Right cardiac atrium (tissue), 5 donors: ENCODE measurements at places on chromosomes 3 and 15.

DNA sequence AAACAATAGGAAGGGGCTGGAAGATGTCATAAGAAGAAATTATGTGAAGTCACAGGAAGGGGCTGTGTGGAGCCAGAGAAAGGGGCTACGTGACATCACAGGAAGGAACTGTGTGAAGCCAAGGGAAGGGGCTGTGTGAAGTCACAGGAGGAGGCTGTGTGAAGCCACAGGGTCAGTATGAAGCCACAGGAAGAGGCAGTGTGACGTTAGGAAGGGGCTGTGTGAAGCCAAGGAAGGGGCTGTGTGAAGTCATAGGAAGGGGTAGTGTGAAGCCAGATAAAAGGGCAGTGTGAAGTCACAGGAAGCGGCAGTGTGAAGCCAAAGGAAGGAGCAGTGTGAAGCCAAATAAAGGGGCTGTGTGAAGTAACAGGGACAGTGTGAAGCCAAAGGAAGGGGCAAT lies 32.5 kb downstream of the GASK1A start:
- DNase-seq, result no peak

GRCh38 chr3:148681080-148681479 lies 16.6 kb upstream of the AGTR1 start:
- no peak for DNase-seq

- peak; percentile 19 for DNase-seq
These were observed 1.1 kb downstream of the TCTA start for GRCh38 chr3:49413338-49413734.

GRCh38 chr3:64642327-64643151 lies 45.3 kb downstream of the ADAMTS9 start:
- DNase-seq, result peak; percentile 32

DNA sequence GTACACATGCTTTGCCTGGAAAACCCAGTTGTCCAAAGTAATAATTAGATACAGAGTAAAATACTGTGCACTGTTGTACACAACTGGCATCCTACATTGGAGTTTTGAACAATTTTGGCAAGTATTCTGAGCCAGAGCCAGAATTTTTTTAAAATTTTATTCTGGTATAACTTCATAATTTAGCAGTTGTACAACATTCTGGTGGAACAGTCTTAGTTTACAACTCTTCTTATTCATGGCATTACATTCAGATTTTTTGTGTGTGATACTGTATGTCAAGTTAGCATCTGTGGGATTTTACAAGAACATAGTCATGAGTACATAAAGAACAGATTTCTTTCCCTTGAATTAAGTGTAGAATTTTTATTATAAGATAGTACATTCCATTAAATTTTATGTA lies 67.5 kb downstream of the SLC49A4 start:
- no peak for DNase-seq

DNA sequence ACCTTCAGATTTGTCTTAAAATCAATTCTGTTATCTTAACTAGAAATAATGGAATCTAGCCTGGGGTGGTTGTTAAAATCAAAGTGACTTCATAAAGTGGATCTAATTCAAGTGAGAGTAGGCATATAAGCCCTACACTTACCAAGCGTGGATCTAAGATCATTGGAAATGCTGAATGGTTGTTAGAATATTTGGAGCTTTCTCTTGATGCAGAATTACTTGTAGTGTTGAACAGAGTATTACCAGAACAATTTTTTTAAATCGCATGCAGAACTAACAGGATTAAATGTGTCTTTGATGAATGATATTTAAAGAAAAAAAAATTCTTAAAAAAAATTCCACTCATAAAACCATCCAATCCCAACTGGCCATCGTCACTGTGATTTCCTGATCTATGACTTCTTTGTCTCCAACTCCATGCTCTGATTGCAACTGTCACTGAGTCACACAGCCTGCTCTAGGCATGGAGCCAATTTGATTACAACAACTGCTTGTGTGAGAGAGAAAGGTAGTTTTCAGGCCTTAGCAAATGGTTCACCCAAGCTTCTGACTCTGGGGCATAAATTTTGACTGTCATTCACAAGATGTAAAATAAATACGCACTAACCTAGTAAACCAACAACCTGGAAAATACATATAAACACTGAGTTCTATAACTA lies 25.9 kb upstream of the SPRED1 start:
- peak; percentile 53 for DNase-seq

GRCh38 chr15:99115300-99116215 lies 10.7 kb downstream of the SYNM start:
- no peak for DNase-seq

DNA sequence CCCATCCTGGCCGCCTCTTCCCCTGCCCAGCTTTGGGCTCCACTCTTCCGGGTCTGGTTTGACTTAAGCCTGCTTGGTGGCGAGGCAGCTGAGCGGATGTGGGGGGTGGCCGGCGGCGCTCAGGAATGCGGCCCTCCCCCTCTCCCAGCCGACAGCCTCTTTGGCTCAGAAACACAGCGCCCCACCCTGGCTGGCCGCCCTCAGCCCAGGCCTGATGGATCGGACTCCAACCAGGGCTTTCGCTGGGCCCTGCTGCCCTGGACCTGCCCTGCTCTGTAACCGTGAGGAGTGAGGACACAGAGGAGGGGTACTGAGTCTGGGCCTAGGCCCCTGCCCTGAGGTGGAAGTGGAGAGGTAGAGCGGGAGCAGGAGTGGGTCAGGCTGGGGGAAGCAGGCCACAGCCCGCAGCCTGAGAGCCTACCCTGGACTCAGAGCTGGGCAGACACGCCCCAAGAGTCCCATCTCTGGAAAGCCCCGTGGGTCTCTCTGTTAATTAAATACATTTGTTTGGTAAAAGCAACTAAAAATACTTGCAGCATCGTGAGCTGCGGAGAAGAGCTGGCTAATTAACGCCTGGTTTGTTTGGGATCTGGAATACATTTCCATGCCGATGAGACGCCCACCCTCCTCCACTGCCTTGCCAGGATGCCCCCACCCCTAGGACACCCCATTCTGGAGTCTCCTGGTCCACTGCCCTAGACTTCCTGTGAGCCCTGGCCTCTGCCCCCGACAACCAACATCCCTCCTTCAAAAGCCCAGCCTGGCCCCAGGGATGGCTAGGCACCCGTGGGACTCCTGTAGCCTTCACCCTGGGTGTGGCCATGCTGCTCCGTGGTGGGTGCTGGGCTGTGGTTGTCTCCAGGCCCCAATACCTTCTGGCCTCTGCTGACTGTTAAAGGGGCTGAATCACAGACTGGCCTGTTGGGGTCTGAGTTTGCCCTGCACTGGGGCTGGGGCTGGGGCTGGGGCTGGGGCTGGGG lies 19.6 kb downstream of the PLXNA1 start:
- peak; percentile 98 for DNase-seq

DNA sequence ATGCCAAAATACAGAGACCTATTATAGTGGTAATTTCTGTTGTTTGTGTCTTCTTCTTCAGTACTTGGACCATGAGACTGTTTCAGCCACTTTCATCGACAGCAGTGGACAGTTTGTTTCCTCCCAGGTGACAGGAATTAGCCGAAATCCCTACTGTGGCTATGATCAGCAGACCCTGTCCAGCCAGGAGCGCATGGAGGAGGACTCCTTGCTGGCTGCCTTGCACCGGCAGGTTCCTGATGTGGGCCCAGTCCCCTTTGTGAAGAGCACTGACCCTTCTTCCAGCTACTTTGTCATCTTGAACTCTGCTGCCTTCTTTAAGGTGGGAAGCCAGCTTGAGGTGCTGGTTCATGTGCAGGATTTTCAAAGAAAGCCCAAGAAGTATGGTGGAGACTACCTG lies 22.2 kb downstream of the NXPE3 start:
- no peak for DNase-seq

DNA sequence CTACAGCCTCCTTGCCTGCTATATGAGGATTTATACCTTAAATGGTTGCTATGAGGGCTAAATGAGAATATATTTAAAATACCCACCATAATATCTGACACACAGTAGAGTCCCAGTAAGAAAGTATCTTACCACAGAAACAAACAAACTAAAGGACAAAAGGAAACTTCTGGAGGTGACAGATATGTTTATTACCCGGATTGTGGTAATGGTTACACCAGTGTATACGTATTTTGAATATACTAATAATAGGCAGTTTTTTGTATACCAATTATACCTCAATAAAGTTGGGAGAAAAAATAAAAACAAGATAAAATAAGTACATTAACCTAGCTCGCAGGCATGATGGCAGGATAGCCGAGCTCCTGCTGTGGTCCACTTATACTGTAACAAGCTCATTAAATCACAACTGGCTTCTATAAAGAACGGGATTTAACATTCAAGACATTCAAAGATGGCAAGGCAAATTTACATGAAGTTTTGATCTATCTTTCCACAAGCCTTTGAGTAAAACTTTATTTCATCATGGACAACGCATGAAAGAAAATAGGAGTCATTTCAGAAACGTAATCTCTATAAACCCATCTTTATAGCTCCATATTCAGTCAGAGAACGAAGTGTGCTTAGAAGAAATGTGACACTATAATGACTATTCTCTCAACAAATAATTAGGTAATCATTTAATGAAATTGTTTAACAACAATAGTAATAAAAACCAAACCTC lies 1.5 kb downstream of the RPN1 start:
- DNase-seq, result no peak

DNA sequence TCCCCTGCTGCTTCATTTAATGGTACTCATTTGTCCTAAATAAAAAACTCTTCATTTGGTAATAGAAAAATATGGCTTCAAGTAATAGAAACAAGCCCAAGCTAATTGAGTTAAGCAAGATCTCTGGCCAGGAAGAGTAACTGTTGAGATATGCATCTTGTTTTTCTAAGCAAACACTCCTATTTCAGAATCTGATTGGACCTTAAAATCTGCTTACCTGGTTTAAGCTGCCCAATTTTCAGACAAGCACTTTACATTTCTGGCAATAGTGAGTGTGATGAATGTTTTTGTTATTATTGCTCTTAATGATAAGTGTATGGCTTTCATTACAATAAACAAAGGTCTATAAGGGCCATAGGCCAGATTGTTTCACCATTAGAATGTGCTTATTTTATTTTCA lies 86.2 kb downstream of the CMSS1 start:
- no peak for DNase-seq

DNA sequence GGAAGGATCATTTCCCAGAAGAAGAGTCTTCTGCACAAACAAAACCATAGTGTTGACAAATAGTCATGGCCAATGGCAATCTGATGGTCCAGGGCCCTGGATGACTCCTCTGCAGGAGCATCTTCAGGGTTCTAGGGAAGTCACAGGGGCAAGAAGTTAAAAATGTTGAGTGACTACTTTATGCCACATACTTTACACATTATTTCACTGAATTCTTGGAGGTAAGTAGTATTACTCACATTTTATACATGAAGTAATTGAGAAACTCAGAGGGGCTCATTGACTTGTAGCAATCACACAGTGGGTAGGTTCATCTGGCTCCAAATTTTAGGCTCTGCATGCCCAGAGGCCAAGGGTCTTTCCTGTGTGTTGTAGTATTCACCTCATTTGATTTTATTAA lies 430.2 kb upstream of the MCTP2 start:
- DNase-seq, result no peak

GRCh38 chr15:90837094-90837493 lies 31.3 kb upstream of the FURIN start:
- no peak for DNase-seq

DNA sequence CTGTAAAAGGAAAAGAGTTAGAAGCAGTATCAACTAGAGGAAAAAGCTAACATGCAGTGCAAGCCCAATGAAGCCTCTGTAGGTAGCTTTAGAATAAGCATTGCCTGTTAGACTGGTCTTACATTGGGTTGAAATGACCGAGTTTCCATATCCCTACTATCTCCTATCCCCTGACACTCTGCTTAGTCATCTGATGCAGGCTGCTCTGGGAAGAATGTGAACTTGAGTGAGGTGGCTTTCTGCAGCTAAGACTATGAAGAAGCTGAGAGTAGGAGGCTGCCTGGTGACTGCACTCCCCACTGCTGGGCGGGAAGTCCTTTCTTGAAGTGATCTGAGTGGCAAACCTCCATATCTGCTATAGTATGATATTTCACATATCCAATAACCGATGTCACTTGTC lies 64.7 kb downstream of the OXSM start:
- DNase-seq, result no peak

DNA sequence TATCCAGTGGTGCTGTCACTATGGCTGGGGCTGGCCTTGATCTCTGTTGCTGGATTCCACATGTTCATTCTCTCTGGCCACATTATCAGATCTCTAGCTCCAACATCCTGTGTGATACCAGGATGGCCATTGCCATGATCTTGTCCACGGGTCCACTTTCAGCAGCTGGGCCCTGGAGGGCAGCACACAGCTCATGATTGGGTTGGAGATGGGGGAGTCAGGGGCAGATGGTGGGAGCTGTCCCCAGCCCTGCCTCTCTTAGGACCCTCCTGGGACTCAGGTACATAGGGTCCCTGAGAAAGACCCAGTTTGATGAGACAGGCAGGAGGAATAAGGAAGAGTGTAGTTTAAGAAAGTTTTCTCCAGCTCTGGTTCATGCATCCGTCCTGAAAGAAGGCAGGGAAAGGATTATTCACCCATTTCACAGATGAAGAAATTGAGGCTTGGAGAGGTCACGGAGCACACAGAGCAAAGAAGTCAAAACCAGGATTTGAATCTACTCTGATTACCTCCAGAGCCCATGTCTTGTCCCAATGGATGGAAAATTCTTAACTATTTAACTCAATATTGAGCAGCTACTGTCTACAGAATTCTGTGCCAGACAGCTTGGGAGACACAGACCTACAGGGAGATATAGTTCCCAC lies 100.5 kb downstream of the LINGO1 start:
- DNase-seq, result no peak

- DNase-seq, result no peak
These were observed 2.9 kb downstream of the NR2C2 start for GRCh38 chr3:14950274-14950673.
